Neural progenitor cell (in vitro differentiated cells): ENCODE measurements at places on chromosomes 4 and X. TPM values are rescaled to one million over a fixed set of nuclear protein-coding genes. Genes with fewer than 3 reads are reported as not detected.

DNA sequence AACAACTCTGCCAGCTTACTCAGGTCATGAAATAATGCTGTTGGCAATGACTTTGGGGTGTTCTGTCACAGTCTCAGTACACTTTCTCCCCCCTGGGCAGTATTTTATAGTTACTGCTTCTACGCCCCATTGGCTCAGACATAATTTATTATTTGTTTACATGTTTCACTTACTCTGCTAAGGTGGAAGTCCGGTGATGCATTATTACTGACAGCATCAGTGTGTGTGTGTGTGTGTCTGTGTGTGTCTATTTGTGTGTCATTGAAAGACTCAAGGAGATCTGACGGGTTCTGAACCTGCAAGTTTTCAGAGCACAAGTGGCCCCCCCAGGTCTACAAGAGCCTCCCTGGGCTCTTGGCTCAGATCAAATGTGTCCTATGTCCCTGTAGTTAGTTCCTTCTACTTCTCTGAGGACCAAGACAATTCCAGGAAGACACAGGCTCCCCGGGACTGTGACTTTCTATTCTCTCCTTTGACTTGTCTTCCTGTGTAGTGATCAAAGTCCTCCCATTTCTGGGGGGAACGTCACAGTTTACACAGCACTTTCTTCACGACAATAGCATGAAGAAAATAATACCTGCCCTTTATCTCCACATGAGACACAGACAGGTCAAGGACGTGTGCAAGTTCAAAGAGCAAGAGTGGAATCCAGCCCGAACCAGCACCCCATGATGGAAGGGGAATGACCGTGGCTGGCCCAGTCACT is 283.7 kb upstream of the GATB start:
- H3K4me1 ChIP-seq, result peaks cover 4% of the 10 kb centered on the region
- peaks cover 12% of the 10 kb centered on the region for H3K27me3 ChIP-seq
- no peak overlapping the region for H3K27ac ChIP-seq

BEX5 gene
- 1.6 and 3.8 TPM in 2 replicates for total RNA-seq

DNA sequence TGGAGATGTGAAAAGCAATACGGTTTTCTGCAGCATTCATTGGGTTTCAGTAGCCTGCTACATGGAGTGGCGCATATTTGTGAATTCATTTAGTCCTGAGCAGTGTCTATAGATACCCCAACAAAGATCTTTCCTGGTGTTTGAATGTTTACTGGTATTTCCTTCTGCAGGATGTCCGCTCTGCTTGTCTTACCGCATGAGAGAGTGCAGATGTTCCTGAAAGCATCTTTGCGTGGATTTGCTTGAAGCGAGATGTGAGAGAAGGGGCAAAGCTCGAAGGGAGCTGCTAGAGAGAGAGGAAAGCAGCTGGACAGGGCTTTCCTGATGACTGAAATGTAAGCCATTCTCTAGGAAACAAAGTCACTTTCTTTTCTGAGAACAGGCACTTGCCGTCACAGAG is 40.9 kb upstream of the GYPA start:
- H3K4me1 ChIP-seq, result peaks cover 2% of the 10 kb centered on the region
- no peaks in the 10 kb centered on the region for H3K27me3 ChIP-seq
- no peaks in the 10 kb centered on the region for H3K36me3 ChIP-seq
- H3K4me3 ChIP-seq, result no peak overlapping the region

GRCh38 chrX:68947882-68948605 is 119.2 kb downstream of the EFNB1 start:
- H3K4me3 ChIP-seq, result no peak overlapping the region
- DNase-seq, result no peak
- no peaks in the 10 kb centered on the region for H3K4me1 ChIP-seq
- H3K27ac ChIP-seq, result no peak overlapping the region

DNA sequence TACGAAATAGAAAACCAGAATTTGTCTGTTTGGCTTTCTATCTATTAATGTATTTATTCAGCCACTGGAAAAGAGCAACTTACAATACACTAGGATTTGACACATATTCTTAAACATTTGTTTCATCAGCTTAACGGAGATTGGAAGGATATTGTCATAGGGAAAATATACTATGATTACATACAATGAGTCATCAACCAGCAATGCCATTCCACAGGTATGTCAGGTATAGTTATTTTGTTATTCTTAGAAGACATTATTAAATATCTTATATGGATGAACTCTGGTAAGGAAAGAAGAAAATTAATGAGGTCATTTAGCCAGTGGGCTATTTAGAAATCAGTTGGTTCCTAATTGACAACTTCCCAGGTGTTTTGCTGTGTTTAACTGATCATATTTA is 926.6 kb downstream of the STIM2 start:
- no peaks in the 10 kb centered on the region for H3K4me1 ChIP-seq
- DNase-seq, result no peak
- H3K4me3 ChIP-seq, result no peak overlapping the region
- no peaks in the 10 kb centered on the region for H3K27me3 ChIP-seq
- H3K27ac ChIP-seq, result no peak overlapping the region

- H3K27me3 ChIP-seq, result no peaks in the 10 kb centered on the region
- H3K36me3 ChIP-seq, result no peaks in the 10 kb centered on the region
- H3K4me1 ChIP-seq, result no peaks in the 10 kb centered on the region
- no peak overlapping the region for H3K4me3 ChIP-seq
- DNase-seq, result peak; percentile 49
These were observed 21.6 kb downstream of the TSPAN6 start for GRCh38 chrX:100615005-100615404.

DNA sequence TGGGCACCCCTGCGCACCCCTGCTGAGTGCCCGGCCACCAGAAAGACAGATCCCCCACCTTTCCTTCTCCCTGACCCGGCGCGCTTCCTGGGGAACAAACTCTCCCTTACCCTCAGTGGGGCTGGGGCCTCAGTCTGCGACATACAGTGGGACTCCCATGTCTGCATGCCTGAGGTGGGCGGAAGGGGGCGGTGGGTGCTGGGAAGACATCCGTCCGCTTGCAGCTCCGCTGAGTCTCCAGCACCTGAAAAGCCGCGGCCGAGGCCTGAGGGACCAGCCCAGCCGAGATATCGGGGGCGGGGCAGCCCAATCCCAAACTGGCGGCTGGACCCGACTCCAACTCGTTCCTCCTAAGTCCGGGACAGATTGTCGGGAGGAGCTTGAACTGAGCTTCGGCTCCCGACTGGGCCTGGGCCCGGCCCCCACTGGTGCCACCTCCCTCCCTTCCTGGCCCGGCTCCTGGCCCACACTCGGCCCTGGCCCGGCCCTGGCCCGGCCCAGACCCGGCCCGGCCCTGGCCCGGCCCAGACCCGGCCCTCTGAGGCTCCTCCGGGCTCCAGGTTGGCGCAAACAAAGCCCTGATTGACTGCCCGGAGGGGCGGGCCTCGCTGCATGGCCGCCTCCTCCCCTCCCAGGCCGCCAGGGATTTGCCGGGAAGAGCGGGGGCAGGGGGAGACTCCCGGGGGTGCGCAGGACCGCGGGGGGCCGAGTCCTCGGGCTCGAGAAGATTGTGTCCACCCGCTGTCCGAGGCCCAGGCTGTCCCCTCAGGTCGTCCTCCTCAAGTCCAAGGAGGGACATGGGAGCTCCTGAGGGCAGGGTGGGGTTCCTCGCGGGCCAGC is 877 bp upstream of the SLC16A2 start:
- no peak overlapping the region for H3K27ac ChIP-seq
- H3K27me3 ChIP-seq, result no peaks in the 10 kb centered on the region
- H3K4me1 ChIP-seq, result peaks cover 5% of the 10 kb centered on the region
- peak overlapping the region; percentile 68 for H3K4me3 ChIP-seq
- peak; percentile 78 for DNase-seq
- H3K36me3 ChIP-seq, result no peaks in the 10 kb centered on the region

SMIM43 gene
- total RNA-seq, result 0.06 TPM in 1 of 2 replicates, not detected in the other

GRCh38 chrX:16087076-16087475 is 36.3 kb upstream of the GRPR start:
- H3K4me1 ChIP-seq, result peaks cover 19% of the 10 kb centered on the region
- no peak for DNase-seq
- H3K27ac ChIP-seq, result no peak overlapping the region
- H3K27me3 ChIP-seq, result no peaks in the 10 kb centered on the region

DNA sequence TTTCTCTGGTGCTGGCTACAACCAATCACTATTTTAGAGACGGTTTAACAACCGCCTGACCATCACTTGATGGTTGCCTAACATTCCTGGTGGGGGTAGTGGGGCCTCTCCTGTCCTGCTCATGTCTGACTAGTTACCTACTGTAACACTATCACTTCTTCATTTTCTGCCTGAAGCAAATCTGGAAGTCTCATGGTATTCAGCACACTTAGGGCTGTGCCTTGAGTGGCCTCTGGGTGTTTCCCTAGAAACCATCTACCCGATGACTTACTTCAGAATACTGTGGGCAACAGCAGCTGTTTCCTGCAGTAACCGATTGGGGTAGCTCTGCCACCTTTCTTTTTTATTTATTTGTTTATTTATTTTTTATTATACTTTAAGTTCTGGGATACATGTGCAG is 880.1 kb upstream of the INTU start:
- no peak overlapping the region for H3K4me3 ChIP-seq
- no peaks in the 10 kb centered on the region for H3K4me1 ChIP-seq
- H3K36me3 ChIP-seq, result no peaks in the 10 kb centered on the region

CHST7 gene
- 5.6 and 10.4 TPM in 2 replicates for total RNA-seq

- H3K4me1 ChIP-seq, result peaks cover 30% of the 10 kb centered on the region
- H3K27ac ChIP-seq, result peak overlapping the region; percentile 16
- H3K4me3 ChIP-seq, result no peak overlapping the region
- no peak for DNase-seq
- H3K36me3 ChIP-seq, result no peaks in the 10 kb centered on the region
These were observed 51.3 kb downstream of the SH3RF1 start for GRCh38 chr4:169219440-169219839.
